Keratinocyte (primary cell): ENCODE measurements at places on chromosomes 5 and 9.

DNA sequence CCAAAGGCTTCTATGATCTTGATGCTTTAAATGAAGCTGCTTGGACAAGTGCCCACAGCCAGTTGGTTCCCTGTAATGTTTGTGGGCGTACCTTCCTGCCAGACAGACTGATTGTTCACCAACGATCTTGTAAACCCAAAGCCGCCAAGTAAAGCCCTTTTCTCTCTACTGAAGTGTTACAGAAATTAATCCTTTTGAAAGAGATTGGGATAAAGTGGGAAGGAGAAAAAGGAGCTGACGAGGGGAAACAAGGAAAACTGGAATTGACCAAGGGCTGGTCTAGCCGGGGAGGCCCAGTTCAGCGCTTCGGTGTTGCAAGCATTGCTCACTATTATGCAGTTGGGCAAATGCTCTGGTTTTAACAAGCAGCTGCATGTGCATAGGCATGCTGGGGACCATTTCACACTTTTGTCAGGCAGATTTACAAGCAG lies 53.2 kb downstream of the ZNF474 start:
- peak overlapping the region; percentile 95 for H3K27ac ChIP-seq
- no peaks in the 10 kb centered on the region for H3K27me3 ChIP-seq
- no peaks in the 10 kb centered on the region for H3K36me3 ChIP-seq
- peaks cover 45% of the 10 kb centered on the region for H3K4me1 ChIP-seq

- DNase-seq = no peak
- peaks cover 2% of the 10 kb centered on the region for H3K4me1 ChIP-seq
- no peak overlapping the region for H3K4me3 ChIP-seq
- no peaks in the 10 kb centered on the region for H3K27me3 ChIP-seq
- H3K27ac ChIP-seq = no peak overlapping the region
Measured at GRCh38 chr9:130606887-130607600, 27.7 kb downstream of the FUBP3 start.

- H3K36me3 ChIP-seq = peaks cover 28% of the 10 kb centered on the region
- H3K4me3 ChIP-seq = no peak overlapping the region
- H3K27me3 ChIP-seq = no peaks in the 10 kb centered on the region
- H3K4me1 ChIP-seq = no peaks in the 10 kb centered on the region
Measured at GRCh38 chr9:120387257-120388002, 192.5 kb downstream of the CDK5RAP2 start.

- H3K27ac ChIP-seq = no peak overlapping the region
- H3K36me3 ChIP-seq = peaks cover 21% of the 10 kb centered on the region
- H3K4me3 ChIP-seq = no peak overlapping the region
- no peak for DNase-seq
- H3K27me3 ChIP-seq = no peaks in the 10 kb centered on the region
Measured at GRCh38 chr9:124365036-124365435, 50.2 kb downstream of the PSMB7 start.

DNA sequence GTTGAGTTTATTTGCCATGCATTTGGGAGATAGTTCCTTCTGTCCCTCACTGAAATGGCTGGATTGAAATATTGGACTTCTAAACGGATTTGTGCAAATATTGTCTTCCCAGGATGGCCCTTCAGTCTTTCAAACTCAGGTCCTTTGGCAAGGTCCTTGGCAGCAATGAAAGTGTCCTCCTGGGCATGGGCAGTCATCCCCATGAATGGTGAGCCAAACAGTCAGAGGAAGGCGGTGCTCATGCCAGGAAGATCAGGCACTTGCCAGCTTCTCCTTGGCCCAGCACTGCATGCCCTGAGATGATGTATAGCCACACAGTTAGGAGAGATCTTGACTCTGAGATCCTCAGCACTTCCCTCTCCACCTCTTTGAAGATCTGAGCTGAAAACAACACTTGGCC lies 221.4 kb upstream of the KLF4 start:
- peaks cover 48% of the 10 kb centered on the region for H3K4me1 ChIP-seq
- H3K4me3 ChIP-seq = no peak overlapping the region
- no peak for DNase-seq
- peak overlapping the region; percentile 37 for H3K27ac ChIP-seq

- H3K27me3 ChIP-seq = no peaks in the 10 kb centered on the region
- DNase-seq = no peak
- no peaks in the 10 kb centered on the region for H3K4me1 ChIP-seq
Measured at GRCh38 chr9:120723565-120723964, 9.3 kb upstream of the MEGF9 start.

- H3K36me3 ChIP-seq = no peaks in the 10 kb centered on the region
- no peak overlapping the region for H3K27ac ChIP-seq
- H3K4me3 ChIP-seq = no peak overlapping the region
- H3K27me3 ChIP-seq = no peaks in the 10 kb centered on the region
Measured at GRCh38 chr5:78387468-78388153, 27.2 kb downstream of the SCAMP1 start.

GRCh38 chr5:89901983-89902382 lies 507.6 kb downstream of the CETN3 start:
- no peaks in the 10 kb centered on the region for H3K27me3 ChIP-seq
- H3K4me1 ChIP-seq = no peaks in the 10 kb centered on the region
- DNase-seq = no peak

GRCh38 chr5:16679863-16680262 lies 63.1 kb upstream of the RETREG1 start:
- H3K27me3 ChIP-seq = no peaks in the 10 kb centered on the region
- no peak overlapping the region for H3K4me3 ChIP-seq
- peaks cover 28% of the 10 kb centered on the region for H3K36me3 ChIP-seq
- no peak overlapping the region for H3K27ac ChIP-seq
- DNase-seq = no peak

- H3K36me3 ChIP-seq = no peaks in the 10 kb centered on the region
- H3K4me1 ChIP-seq = no peaks in the 10 kb centered on the region
- H3K27me3 ChIP-seq = peaks cover 4% of the 10 kb centered on the region
- H3K27ac ChIP-seq = no peak overlapping the region
- H3K4me3 ChIP-seq = no peak overlapping the region
Measured at GRCh38 chr9:105194234-105194633, 50.2 kb upstream of the SLC44A1 start.
